ENCODE measurements at places on chromosomes 5 and 9.

- DNase-seq = no peak
Measured at GRCh38 chr5:73306741-73307275, 133.8 kb downstream of the TMEM174 start.

- DNase-seq = no peak
Measured at GRCh38 chr5:74167206-74167929, 473.2 kb downstream of the ENC1 start.

- DNase-seq = peak; percentile 41
Measured at GRCh38 chr5:175652741-175653663, 4.9 kb upstream of the HRH2 start.

DNA sequence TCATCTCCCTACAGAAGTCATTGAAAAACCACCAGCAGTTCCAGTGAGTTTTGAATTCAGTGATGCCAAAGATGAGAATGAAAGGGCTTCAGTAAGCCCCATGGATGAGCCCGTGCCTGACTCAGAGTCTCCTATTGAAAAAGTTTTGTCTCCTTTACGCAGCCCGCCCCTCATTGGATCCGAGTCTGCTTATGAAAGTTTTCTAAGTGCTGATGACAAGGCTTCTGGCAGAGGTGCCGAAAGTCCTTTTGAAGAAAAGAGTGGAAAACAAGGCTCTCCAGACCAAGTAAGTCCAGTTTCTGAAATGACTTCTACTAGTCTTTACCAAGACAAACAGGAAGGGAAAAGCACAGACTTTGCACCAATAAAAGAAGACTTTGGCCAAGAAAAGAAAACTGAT lies 90.1 kb downstream of the MAP1B start:
- no peak for DNase-seq

- DNase-seq = no peak
Measured at GRCh38 chr9:129309041-129309430, 131.0 kb upstream of the IER5L start.

DNA sequence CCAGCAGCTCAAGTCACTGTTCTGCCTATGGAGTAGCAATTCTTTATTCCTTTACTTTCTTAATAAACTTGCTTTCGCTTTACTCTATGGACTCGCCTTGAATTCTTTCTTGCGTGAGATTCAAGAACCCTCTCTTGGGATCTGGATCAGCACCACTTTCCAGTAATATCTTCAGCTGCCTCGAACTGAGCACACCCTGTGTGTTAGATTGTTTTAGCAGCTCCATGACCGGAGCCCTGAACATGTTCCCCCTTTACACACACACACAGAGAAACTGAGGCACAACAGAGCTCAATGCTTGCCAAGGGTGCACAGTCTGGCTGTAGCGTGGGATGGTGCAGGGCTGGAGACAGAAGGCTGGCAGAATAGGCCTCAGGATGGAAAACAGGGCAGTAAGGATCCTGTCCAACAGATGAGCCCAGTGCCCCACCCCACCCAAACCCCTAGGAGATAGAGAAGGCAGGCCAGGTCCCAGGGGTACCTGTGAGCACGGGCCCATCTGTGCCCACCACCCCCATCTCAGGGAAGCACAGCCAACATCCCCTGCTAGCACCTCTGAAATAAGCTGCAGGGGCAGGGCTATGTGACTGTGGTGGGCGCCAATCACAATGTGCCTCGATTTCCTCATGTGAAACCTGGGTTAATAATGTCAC lies 27.9 kb downstream of the BICD2 start:
- no peak for DNase-seq

- DNase-seq = no peak
Measured at GRCh38 chr5:145589063-145589462, 246.1 kb downstream of the PRELID2 start.

GRCh38 chr5:120852222-120852860 lies 388.2 kb downstream of the PRR16 start:
- no peak for DNase-seq

DNA sequence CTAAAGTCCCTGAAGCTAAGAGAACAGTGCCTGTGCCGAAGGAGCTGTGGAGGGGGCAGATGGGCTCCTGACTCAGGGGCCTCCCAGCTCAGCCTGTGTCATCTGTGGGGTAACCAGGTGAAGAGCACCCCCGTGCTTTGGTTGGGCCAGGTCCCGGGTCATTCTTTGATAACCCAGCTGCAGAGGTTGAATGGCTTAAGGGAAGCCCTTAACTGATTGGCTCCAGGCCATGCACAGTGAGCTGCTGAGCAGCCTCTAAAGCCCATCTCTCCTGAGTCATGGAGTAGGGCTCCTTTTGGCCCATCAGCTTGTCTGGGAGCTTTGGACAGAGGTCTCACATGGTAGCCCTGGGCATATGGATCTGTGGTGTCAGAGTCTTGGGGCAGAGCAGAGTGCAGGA lies 28.7 kb downstream of the COL27A1 start:
- DNase-seq = no peak

GRCh38 chr5:120843390-120843980 lies 379.4 kb downstream of the PRR16 start:
- no peak for DNase-seq

- DNase-seq = peak; percentile 57
Measured at GRCh38 chr5:132007399-132008162, 3.9 kb downstream of the ACSL6 start.

- DNase-seq = no peak
Measured at GRCh38 chr9:120151806-120152205, 428.2 kb downstream of the CDK5RAP2 start.

- DNase-seq = no peak
Measured at GRCh38 chr5:135149956-135150723, 116.1 kb upstream of the PITX1 start.

- DNase-seq = no peak
Measured at GRCh38 chr9:136127313-136127712, 8.6 kb upstream of the TMEM250 start.

DNA sequence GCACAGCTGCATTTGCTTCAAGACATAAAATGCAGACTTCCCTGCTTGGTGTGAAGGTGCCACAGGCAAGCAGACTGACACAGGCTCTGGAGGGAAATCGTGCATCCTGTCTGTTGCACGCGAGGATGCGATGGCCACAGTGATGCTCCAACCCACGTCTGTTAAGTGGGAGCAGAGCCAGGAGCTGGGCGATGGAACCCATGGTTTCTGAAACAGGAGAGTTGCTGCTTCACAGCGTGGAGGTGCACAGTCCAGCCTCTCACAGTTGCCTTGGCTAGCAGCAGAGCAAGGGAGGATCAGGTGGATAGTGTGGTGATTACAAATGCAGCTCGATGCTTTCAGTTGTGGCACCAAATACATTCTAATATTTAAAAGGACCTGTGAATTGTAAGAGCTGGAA lies 108.8 kb downstream of the TENT4A start:
- DNase-seq = no peak

DNA sequence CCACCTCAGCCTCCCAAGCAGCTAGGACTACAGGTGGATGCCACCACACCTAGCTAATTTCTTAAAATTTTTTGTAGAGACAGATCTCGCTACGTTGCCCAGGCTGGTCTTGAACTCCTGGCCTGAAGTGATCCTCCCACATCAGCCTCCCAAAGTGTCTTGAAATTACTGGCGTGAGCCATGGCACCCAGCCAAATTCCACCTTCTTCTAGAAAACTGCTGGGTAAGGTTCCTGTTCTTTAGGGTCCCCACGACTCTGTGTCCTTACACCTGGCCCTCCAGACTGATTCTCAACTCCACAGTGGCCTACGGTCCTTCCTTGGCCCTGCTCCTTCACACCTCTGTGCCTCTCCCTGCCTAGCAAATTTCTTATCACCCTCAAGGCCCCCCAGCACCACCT lies 1.9 kb downstream of the MAPK9 start:
- no peak for DNase-seq

DNA sequence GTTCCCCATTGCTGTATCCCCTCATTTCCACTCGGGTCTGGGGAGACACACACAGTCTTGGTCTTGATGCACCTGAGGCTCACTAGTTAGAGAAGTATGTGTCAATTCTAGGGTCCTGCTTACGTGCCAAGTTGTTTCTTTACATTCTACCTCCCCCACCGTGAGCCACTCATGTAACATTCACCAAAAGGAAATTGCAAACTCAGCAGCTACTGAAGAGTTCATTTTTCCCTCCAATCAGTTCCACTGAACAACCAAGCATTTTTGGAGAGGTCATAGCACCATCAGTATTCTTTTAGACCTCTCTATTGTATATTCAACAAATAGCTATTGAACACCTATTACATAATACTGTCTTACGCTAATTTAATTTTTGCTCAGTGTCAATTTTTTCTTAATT lies 281.1 kb downstream of the SH3GL2 start:
- no peak for DNase-seq

- DNase-seq = no peak
Measured at GRCh38 chr9:90795871-90796317, 5.7 kb upstream of the SYK start.

GRCh38 chr5:34722183-34722582 lies 66.1 kb downstream of the RAI14 start:
- DNase-seq = no peak

DNA sequence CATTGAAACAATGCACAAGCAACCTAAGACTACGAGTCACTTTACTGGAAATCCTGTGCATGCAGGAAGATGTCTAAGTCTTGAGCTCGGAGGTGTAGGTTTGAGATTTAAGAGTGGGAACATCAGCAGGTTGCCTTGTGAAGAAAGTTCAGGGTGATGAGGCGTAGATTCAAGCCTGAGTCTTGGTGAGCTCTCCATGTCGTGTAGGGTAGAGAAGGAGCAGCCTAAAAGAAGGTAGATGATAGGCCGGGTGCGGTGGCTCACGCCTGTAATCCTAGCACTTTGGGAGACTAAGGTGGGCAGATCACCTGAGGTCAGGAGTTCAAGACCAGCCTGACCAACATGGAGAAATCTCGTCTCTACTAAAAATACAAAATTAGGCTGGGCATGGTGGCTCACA lies 30.2 kb upstream of the ANKRD18A start:
- no peak for DNase-seq

GRCh38 chr9:131402073-131402472 lies 8.2 kb downstream of the PRRC2B start:
- no peak for DNase-seq

- DNase-seq = no peak
Measured at GRCh38 chr9:74277532-74277931, 219.6 kb upstream of the RORB start.

DNA sequence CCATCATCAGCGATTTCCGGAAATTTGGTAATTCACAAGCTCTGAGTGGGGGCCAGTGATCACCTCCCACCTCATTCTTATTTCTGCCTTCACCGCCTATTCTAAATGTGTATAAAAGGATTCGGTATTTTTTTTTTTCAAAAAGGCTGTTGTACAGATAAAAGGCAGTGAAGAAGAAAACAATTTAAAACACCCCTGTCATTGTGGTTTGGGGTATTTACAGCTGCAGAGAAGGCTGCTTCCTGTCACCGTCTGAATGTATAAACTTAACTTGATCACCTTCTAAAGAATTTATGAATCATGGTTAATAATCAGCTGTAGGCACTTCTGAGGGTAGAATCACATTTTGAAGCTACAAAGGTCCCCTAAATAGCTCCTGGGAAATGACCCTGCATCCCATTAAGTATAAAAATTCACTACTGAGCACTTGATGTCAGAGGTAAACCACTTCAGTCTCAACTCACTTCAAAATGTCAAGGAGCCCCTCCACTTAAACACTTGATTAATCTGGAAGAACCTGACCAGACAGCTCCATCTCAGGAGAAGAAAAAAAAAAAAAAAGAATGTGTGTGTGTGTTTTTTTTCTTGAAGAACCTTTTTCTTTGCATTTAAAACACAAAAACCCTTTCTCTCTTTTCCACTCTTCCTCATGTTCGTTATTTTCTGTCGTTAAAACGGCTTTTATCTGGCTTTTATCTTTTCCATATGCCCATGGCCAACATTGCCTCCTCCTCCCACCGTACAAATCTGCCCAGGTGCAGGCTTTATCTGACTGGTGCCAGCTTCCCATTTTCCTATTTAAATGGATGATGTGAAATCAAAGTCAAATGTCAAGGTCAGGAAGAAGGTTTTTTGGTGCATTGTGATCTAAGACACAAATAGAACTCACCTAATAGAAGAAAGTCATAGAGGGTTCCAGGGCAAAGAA lies 291.2 kb downstream of the IRX1 start:
- no peak for DNase-seq

- no peak for DNase-seq
Measured at GRCh38 chr5:80141147-80141671, 106.1 kb downstream of the THBS4 start.

- no peak for DNase-seq
Measured at GRCh38 chr5:110977915-110978314, 93.6 kb upstream of the TSLP start.

- no peak for DNase-seq
Measured at GRCh38 chr5:144295284-144295683, 124.6 kb downstream of the KCTD16 start.

- DNase-seq = no peak
Measured at GRCh38 chr9:71984403-71984802, 73.0 kb downstream of the C9orf85 start.

DNA sequence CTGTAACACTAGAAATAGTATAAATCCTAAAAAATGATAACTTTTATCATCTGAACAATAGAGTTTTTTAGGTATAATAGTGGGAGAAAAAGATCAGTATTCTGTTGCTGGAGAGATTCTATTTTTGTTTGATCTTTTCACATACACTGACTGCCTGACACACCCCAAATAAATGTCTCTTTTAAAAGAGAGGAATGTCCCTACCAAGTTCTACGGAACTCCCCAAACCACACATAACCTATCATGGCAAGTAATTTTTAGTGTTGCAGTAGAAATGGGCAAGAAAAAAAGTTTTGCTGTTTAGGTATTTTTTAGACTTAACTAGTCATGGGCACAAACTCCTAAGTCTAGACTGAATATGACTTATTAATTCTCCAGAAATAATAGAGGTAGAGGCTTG lies 139.1 kb downstream of the ELAVL2 start:
- DNase-seq = no peak

GRCh38 chr9:101463397-101463796 lies 27.8 kb upstream of the ALDOB start:
- no peak for DNase-seq

DNA sequence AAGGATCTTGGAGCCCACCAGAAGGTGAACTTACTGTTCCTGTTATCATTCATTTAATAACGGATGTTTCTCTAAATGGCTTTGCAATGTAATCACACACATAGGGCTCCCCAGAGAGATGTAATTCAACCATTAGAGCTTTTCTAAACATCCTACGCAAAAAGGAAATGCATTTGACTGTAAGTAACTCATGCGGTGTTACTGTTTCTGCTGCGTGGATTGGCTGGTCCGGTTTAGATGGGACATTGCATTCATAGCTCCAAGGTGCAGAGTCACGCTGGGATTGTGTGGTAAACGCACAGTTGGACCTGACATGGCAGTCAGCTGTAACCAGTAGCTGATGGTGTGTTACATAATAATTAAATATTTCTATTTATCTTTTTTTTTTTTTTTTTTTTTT lies 185.5 kb upstream of the OTULINL start:
- no peak for DNase-seq

DNA sequence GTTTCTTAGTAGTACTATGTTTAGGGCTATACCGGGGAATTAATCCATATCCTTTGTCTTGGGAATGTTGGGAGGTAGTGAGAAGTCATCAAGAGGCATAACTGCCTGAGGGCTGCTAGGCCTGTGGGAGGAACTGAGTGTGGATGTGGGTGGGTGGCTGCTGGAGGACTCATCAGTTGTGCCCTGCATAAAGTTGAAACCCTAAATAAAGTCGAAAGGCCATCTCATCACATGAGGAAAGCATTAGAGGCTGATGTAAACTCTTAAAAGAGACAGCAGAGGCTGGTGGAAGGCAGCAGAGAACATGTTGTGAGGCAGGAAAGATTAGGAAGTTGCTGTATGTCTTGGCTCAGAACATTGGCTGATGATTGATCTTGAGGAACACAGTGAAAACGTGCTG lies 143.8 kb downstream of the MAST4 start:
- no peak for DNase-seq

- no peak for DNase-seq
Measured at GRCh38 chr5:101346906-101347305, 443.8 kb upstream of the ST8SIA4 start.

GRCh38 chr9:87840134-87840533 lies 42.5 kb upstream of the SPATA31E1 start:
- DNase-seq = no peak
